ENCODE measurements at places on chromosomes 3 and 15.

DNA sequence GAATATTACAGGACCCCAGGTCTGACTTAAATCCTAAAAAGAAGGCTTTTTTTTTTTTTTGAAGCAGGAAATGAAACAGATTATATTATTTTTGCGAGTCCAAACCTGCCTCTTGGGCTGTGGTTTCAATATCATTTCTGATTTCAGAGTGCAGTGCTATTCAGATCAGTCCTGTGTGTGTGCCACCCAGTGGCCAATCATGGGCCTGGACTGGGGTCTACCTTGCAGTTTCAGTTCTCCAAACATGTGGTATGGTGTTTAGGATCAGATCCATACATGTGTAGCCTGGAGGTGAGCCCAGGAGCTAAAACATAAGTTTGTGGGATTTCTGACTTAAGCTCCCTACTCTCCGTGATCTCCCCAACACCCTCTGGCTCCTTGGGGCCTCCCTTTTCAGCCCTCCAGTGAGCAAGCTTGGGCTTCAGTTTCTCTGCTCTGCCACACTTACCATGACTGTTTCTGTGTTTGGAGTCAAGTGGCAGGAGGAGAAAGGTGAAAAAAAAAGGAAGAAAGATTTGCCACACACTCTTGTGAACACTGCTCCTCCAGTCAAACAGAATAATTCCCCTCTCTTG lies 12.1 kb upstream of the THSD4 start:
- DNase-seq, result no peak

DNA sequence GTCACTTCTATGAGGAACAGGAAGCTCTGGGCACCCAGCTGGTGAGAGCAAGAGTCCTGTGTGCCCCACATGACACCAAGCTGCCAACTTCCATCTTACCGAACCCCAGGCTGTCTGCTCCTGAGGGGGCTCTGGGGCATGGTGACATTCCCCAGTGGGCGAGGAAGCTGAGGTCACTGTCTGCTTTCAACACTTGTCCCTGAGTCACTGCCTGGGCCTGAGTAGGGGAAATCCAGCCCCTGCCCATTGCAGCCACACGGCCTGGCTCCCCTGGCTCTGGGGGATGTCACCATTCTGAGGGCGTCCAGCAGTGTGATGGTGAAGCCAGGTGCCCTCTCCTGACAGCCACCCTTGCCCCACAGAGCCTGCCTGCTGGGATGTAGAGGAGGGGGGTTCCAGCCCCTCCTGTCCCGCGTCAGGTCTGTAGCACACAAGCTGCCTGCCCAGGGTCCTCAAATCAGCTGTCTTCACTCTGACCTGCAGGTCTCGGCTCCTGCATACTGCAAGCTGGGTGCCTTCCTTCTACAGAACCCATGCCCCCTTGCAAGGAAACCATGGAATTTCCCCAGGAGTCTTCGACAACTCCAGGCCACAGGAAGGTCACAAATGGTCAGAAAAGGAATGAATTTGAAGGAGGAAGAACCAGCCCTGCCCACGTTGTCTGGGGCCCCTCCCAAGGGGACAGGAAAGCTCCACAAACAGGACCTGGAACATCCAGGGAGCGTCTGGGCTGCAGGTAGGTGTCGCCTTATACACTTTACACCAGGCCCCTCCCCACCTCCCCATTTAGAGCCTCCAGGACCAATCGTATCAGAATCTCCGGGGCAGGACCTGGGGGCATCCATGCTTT lies 69.9 kb upstream of the GATM start:
- no peak for DNase-seq

DNA sequence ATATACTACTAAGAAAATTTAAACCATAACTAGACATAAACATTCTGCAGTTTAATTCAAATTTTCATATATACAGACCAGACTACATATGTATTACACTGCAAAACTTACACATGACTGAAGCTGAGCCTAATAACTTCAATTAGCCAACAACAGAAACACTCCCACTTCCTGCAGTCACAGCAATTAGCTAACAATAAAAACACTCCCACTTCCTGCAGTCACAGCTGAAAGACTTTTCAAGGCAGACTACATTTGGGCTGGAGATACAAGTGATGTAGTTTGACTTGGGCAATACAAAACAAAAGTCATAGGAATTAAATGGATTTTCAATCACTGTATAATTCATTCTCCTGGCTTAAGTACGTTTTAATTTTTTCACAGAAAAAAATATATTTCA lies 10.3 kb downstream of the TM2D3 start:
- DNase-seq, result no peak

- no peak for DNase-seq
Observed at GRCh38 chr3:73576999-73577461, 47.7 kb downstream of the PDZRN3 start.

DNA sequence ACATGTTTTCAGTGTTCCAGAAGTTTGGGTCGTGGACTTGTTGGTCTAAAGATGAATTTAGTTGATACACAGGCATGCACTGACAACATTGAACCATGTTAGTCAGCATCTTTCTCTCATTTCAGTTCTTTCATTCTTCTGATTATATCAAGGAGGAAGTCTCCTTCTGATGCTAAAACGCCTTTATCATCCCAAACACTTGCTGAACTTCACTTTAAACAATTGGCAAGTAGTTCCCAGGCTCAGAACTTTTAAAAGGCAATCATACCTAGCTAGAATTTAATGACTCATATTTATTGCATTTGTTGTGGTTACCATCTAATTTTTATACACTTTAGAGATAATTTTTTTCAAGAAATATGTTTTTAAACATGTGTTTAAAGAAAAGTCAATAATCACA lies 15.9 kb downstream of the LMCD1 start:
- DNase-seq, result no peak

- DNase-seq, result no peak
Observed at GRCh38 chr3:133753779-133754164, 7.6 kb downstream of the TF start.

DNA sequence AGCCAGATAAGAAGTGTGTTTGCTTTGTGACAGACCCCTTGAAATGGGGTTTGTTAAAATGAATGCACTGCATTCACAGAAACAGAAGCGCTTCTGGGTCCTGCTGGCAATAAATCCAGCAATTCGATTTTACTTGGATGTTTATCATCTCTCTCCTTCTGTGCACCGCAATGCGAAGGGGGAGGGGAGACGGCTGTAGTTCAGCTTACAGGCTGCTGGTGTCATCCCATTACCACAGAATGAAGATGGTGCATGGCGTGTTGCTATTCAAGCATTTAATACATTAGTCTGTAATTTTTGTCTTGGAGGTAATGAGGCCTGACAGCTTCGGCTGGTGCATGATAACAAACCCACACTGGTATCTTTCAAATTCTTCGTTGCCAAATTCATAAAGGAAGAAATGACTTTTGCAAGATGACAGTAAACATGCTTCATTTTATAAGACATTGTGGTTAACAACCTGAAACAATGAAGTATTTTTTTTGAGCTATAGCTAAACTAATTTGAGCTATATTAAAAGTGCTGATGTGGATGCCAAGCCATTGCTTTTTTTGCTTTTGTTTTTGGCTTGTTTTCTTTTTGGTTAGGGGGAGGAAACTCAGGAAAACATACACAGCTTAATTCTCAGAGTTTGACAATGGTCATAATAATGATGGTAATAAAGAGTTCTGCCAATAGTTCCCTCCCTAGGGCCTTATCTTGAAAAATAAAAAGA lies 418.3 kb downstream of the OTOL1 start:
- DNase-seq, result no peak

DNA sequence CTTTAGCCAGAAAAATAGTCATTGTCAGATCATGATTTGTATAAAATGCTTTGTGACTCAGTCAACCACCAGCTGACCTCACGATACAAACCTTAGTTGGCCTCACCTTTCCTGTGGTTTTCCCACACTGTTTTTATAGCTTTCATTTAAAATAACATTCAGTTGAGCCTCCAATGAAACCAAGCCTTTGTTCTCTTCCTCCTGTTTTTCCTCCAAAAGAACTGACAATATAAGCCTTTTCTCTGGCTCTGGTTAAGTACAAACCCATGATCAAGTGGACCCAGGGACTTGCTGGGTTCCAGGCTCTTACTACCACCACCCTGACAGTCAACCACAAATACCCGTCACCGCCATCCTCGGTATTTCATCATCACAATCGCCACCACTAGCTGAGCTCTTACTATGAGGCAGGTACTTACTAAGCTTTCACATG lies 81.7 kb downstream of the TAMM41 start:
- no peak for DNase-seq

DNA sequence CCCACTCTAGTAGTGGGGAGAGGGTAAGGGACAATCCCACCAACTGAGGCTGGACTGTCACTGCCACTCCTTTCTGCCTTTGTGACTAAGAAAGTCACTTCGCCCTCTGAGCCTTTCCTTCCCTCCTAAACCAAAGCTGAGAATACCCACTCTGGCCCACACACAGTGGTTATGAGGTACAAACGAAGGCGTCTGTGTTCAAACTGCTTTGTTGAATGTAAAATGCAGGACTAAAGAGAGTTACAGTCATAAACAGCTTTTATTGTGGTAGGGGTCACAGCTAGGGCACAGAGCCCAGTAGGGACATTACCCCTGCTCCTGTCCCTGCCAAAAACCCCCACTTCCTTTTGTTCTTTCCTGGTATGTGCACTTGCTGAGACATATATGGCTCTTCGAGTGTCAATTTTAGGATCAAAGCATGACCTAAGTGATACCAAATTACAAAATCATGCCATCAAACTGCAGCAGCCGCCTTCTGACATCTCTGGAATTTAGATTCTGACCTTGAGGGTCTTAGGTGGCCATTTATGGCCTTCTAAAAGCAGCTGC lies 45.1 kb downstream of the CTDSPL start:
- no peak for DNase-seq

DNA sequence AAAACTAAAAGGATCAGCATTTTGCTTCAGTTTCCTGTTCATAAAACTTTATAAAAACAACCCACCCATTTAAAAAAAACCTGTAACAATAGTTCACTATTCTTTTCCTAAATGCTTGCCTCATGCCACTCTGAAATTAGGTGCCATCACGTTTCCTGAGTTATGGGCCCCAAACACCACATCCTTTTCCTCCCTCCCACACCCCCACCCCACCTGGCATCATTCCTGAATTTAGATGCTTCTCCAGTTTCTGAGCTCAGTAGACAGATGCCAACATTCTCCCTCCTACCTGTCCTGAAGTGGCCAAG lies 11.9 kb upstream of the ARHGEF3 start:
- no peak for DNase-seq

DNA sequence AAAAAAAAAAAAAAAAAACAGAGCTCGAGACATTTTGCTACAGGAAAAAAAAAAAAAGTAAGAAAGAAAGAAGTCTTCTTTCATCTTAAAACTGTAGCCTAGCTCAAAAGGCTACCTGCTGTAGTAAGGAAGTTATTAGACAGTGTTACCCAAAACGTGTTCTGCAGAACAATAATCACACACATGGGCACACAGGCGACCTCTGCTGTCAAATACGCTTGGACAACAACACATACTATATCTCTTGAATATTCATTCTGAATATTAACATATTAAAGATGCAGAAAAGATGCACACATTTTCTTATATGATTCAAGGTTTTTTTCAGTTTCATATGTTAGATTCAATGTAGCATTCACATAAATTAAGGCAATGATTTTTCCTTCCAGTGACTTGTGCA lies 215.8 kb downstream of the ROBO1 start:
- DNase-seq, result no peak

- DNase-seq, result no peak
Observed at GRCh38 chr3:28504976-28505375, 156.4 kb upstream of the AZI2 start.

- DNase-seq, result no peak
Observed at GRCh38 chr3:11543141-11543947, 100.4 kb downstream of the VGLL4 start.

- no peak for DNase-seq
Observed at GRCh38 chr15:64687688-64688087, 87.7 kb downstream of the RBPMS2 start.

- no peak for DNase-seq
Observed at GRCh38 chr3:4515916-4516579, 22.9 kb downstream of the ITPR1 start.

GRCh38 chr3:3023111-3023745 lies 86.9 kb downstream of the IL5RA start:
- no peak for DNase-seq

DNA sequence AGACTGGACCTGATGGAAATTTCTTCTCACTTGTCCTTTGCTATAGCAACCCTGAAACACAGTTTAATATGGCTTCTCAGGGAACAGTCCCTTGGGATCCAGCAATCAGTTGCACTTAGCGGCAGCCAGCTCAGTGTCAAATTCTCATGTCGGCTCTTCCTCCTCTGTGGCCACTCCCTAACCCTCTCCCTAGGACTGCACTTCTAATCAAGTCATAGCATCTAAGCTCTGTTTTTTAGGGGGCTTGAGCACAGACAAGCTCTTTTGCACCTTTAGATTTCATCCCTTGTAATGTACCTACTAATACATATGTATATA lies 250.5 kb upstream of the TLE3 start:
- no peak for DNase-seq

DNA sequence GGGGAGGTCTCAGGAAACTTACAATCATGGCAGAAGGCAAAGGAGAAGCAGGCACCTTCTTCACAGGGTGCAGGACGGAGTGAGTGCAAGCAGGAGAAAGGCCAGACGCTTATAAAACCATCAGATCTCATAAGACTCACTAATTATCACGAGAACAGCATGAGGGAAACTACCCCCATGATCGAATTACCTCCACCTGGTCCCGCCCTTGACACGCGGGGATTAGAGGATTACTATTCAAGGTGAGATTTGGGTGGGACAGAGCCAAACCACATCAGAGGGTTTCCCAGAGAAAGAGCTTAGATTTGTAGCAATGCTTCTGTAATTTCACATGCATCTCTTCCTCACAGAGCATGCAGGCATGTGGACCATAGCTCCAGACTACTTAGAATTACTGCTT lies 615.7 kb upstream of the UBE2E2 start:
- DNase-seq, result no peak

GRCh38 chr3:126104028-126104635 lies 20.2 kb upstream of the SLC41A3 start:
- DNase-seq, result no peak

- no peak for DNase-seq
Observed at GRCh38 chr3:37144806-37145205, 29.6 kb downstream of the LRRFIP2 start.

GRCh38 chr3:134737516-134737915 lies 57.5 kb upstream of the EPHB1 start:
- no peak for DNase-seq

DNA sequence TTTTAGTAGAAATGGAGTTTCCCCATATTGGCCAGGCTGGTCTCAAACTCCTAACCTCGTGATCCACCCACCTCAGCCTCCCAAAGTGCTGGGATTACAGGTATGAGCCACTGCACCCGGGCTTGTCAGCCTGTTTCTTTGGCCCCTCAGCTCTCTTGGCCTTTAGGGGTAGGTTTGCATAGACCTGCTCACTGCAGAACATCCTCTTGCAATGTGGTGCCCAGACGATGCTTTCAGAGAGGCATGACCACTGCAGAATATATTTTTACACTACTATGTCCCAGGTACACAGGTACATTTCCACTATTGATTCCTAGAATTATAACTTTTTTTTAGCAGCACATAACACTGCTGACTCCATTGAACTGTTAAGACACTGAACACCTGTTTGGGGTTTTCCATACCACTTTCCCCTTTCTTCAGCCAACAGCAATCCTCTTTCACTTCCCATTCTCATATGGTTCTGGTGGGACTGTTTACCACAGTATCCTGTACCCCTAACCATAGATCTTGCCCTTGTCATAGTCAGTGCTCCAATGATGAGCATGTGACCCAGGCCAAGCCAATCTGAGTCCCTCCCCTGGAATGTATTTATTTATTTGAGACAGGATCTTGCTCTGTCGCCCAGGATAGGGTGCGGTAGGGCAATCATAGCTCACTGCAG lies 21.1 kb downstream of the CCDC32 start:
- no peak for DNase-seq

Data from T-helper 17 cell (primary cell).